ENCODE measurements at places on chromosomes 3 and 15.
A peak's percentile ranks its signal among the peaks of the same experiment; 100 is the strongest.

- DNase-seq: no peak
Measured at GRCh38 chr3:30702828-30703397, 96.5 kb downstream of the TGFBR2 start.

GRCh38 chr3:113275258-113275556 is 63.9 kb downstream of the BOC start:
- no peak for DNase-seq

- DNase-seq: no peak
Measured at GRCh38 chr15:92098869-92099268, 245.4 kb downstream of the SLCO3A1 start.

DNA sequence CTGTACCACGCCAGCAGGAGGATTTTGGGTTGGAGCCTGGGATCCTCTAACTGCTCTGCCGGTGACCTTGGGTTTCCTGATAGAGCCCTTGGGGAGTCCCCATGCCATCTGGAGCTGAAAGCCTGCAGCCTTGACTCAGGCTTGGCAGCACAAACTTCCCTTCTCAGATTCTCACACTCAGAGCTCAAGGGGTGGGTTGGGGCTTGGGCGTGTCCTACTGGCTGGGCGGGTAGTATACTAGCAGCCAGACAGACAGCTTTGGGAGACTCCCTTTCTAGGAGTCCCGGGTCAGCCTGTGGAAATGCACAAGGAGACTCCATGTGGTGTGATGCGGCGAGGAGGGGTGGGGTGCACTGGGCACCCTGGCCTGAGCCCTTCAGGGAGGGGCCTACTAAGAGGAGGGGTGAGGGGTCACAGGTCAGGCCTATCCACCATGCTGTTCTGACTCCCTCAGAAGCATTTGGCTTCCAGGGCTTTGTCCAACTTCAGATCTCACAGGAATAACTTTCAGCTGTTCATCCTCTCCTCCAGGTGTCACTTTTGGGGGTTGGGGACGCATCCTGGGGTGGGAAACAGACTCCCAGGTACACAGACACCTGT is 21.6 kb upstream of the PLXNA1 start:
- DNase-seq: no peak

DNA sequence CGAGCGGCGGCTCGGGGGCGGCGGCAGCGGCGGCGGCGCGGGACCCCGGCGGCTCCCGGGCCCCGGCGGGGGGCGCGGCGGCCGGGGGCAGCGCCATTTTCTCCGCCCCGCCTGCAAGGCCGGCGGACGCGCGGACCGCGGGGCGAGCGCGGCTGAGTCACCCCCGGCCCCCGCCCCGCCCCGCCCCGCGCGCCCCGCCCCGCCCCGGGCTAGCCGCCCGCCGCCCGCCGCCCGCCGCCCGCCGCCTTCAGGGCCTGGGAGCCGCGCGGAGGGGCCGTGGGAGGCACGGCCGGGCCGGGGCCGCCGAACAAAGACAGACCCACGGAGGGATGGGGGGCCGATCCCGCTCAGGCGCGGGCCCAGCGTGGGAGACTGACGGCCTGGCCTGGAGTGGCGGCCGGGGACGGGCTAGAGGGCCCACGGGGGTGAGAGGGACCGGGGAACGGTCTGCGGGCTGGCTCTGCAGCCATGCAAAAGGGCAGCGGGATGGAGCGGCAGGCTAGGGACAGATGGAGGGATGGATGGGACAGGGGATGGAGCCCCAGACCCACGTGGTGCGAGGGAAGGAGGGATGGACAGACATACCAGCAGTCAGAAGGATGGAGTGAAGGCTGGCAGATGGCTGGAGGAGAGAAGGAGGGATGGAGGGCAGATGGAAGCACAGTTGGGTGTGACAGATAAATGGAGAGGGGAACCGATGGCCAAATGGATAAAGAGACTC is at the start of gene EIF4E3:
Gene EIF4E3 (minus strand): TSS at position 132 of the 721 bp plus-strand sequence. CDS start 35 bp downstream, at position 97.
- no peak for DNase-seq

- DNase-seq: no peak
Measured at GRCh38 chr3:117131259-117131658, 421.7 kb downstream of the TUSC7 start.

DNA sequence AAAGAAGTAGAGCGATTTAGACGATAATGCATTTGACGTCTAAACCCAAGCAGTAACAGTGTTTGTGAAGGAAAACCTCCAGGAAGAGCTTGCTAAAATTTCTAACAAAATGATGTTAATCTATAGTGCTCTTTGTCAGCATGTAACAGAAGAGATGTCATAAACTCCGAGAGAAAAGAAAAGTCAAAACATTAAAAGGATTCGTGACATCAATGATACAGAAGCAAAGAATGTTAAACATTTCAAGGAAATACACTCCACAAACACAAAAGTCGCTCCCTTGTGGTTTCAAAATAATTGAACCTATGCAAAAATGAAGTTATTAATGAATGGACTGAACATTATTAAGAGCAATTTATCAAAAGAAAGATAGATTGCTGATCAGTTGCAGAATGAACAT is 27.9 kb downstream of the AADAC start:
- no peak for DNase-seq

- no peak for DNase-seq
Measured at GRCh38 chr3:27568393-27568792, 84.2 kb upstream of the SLC4A7 start.

DNA sequence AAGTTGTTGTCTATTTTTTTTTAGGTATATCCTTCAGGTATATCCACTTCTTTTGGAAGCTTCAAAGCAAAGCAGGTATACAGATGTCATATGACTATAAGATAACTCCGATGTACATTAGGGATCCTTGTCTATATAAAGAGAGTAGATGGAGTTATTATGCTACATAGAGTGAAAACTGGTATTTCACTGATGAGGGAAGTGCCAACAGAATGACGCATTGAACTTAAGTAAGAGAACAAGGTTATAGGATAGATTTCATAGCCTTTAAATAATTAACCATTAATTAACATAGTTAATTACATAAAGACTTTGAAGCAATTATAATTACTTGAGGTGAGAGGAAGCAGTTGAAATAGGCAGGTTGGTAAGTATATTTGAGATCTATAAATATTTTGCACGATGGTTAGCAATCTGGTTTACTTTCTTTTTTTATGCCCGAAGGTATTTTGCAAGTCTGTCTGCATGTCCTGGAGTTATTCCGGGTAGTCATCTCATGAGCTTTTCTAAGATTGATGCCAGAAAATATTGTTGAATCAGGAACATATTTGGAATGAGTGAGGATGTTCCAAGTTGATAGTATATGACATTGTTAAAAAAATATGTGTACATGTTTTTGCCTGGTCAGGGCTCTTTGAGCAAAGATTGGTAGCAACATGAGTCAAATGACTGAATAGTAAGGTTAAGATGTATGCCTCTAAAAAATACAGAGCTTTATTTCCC is 299.5 kb upstream of the KCNMB2 start:
- DNase-seq: no peak

GRCh38 chr15:48641416-48641815 is 4.1 kb downstream of the FBN1 start:
- no peak for DNase-seq

GRCh38 chr3:62965311-62965710 is 90.1 kb upstream of the CADPS start:
- no peak for DNase-seq

DNA sequence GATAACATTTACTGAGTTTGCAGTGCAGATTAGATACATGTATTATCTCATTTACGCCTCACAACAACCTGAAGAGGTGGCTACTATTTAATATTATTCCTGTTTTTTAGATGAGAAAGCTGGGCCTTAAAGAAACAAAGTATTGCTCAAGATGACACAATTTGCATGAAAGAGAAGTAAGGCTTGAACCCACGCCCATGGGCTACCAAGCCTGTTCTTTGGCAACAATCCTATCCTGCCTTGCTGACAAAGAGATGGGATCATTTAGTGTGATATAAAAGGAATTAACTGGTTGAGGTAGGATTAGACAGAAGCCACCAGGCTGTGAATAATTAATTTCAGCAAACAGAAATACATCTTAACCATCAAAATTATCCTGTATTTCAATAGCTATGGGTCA is 9.2 kb upstream of the LDHAL6B start:
- DNase-seq: no peak

DNA sequence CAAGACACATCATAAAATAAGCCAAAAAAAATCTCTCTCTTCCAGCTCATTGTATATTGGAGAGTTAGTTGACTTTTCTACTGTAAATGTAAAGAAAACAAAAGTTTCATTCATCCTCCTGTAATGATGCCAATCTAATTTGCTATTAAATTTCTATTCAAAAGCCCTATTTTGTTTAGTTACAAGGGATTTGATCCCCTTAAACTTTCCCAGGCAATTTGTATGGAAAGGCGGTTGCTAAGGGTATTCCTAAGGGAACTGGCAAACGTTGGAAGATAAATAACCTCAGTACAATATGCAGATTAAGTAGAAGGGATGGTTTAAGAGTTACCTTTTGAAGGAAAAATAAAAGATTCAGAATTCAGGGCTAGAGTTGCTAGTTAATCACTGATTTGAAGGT is 352.7 kb downstream of the TIGIT start:
- no peak for DNase-seq

DNA sequence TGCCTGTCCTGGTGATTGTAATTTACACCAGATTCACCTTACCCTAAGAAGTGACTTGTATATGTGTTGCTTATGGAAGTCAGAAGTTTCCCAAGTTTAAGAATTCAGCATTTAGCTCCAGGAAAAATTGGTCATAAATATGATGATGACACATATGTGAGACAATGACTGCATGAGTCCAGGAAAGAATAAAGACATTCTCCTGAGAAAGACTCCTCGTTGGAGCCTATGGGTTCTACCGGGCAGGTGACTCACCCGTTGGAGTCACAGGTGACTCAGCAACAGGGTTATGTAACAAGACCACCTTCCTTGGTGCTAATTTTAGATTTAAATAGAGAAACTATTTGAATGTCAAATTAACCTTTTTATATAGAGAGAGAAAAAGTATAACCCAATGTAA is 662.4 kb downstream of the FHIT start:
- DNase-seq: no peak

- no peak for DNase-seq
Measured at GRCh38 chr3:146026547-146026946, 134.4 kb downstream of the PLOD2 start.

DNA sequence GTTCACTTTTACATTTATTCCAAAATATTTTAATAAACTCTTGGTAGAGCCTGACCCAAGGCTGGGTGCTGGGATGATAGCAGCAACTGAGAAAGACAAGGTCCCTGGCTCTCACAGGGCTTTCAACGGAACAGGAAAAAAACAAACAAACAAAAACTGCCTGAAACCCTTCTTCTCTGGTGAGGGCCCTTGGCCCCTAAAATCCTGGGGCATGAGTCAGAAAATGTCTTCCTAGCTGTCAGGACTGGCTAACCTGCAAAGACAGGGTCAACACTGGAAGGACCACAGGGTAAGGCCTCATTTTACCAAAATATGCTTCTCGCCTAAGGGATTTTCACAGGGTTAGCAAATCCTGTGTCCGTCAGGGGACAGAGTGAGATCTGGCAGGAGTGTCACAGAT is 45.7 kb upstream of the WNT5A start:
- DNase-seq: no peak

DNA sequence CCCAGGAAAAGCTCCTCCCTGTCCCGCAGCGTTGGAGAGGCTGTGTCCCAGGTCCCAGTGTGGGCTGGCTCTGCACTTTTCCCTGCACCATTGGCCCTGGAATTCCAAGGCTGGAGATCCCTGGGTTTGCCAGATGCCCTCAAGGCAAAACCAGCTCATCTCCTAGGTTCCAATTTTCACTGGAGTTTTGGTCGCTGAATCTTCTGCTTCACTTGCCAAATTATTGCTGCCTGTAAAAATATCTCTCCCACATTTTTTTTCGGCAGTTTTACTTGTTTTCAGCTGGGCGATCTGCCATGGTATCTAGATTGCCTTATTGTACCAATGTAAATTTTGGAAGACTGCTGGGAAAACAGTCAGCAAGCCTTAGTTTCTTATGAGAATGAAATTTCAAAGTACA is 150.9 kb upstream of the ATP10A start:
- DNase-seq: no peak

DNA sequence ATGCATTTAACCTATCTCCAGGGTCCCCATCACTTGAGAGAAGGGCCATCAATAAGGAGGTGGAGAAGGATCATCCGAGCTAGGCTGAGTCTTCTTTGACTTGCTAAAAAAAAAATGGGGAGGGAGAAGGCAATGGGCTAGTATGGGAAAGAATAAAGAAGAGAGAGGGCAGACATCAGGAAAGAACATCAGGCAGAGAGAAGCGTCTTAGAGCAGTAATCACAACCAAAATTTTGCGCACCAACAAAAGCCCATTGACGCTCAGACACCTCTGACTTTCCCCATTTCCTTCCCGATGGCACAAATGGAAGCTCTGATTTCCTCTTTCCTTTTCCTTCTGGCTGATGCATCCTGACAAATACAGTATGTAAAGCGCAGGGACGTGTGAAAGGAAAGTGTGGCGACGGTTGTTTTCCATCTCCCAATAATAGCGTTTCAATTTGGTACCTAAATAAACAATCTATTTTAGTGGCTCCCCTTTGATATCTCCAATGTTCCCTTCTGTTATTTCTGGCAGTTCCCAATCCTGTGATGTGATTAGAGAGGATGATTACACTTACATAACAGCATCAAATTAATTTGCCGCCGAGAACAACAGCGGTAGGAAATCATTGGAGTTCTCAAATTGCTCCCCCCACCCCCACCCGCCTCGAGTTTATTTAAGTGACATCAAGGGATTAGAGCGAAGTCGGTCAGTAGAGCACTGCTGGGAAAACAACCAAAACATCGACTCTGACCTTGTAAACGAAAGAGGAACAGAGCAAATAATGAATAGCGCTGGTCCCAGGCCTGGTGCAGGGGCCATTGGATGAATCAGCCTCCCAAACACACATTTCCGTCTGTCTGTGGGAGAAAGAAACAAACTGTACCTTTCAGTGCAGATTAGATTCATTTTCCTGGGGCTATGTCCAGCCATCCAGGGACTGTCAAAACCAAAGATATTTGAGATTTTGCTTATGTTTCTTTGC is 273.3 kb upstream of the ICE2 start:
- DNase-seq: no peak

DNA sequence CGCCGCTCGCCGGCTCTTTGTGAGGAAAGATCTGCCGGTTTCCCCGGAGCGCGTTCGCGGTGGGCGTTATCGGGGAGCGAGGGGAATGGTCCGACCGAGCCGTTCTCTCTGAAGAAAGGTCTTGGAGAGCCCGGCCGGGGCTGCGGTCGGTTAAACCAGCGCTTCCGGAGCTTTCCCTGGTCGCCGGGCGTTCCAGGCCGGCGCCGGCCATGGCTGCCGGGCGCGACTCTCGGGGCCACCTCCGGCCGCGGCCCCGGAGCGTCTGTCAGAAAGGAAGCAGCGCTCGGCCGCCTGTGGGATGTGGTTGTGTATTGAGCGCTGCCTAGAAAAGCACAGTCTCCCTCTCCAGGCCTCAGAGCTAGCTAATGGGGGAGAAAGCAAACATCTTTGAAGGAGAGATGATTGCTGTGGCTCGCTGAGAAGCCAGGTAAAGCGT is 731 bp downstream of the FYTTD1 start:
- DNase-seq: peak; percentile 13

GRCh38 chr3:72303926-72304325 is 519.0 kb upstream of the PROK2 start:
- DNase-seq: no peak

DNA sequence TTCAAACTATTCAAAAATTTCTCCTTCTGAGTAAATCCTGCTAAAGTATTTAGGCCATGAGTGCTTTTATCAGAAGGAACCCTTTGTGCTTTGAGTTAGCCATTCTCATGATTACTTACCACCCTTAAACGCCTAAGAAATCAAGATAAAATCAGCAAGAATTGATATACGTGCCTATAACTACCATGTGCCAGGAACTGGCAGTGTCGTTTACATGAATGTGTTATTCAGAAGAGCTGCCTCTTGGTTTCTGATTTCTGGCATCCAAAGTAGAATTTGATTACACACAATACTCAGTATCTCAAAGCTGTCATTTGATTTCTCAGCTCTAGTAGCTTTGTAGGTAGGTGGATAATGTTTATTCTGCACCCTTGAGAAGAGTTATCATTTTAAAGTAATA is 351.3 kb upstream of the CCDC54 start:
- no peak for DNase-seq

All from stimulated activated CD8-positive, alpha-beta memory T cell treated with anti-CD3 and anti-CD28 coated beads, Interleukin-7, amount 100 ng/mL, for 24 hours (primary cell).